ENCODE measurements at places on chromosomes 16 and 17.

DNA sequence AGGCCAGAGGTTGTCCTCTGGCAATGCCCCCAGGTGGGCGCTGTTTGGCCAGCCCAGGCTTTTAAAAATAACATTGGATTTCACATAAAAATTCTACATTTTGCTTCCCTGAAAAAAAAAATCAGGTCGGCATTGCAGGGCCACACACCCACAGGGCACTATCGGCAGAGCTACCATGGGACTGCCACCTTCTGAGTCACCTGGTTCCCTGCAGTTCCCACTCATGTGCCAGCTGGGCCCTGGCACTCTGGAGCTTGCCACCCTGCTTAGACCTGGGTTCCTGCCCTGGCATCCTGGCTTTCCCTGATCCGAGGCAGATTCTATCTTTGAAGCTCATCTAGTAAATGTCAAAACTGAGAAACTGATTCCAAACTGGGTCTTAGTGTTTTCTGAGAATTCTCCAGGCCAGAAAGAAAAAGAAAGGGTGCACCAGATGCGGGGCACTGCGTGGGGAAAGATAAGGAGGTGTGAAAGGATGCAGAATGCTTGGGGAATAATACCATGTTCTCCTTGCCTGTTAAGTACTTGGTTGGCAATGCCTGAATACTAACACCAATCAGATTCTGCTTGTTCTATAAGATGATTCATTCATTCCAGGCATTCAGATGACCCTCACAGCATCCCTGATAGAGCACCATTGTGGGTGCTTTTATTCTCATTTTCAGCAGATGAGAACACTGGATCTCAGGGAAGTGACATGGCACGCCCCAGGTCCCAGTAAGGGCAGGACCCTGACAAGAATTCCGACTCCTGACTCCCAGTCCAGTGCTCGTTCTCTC lies 51.8 kb downstream of the RAI1 start:
- DNase-seq = no peak

- DNase-seq = no peak
Measured at GRCh38 chr17:77449373-77449907, 308.7 kb downstream of the SEC14L1 start.

GRCh38 chr17:19332371-19333131 lies 30.0 kb downstream of the B9D1 start:
- no peak for DNase-seq

GRCh38 chr17:64216338-64217248 lies 46.5 kb downstream of the TEX2 start:
- DNase-seq = no peak

GRCh38 chr16:85428168-85428898 lies 184.8 kb upstream of the GSE1 start:
- DNase-seq = no peak

Measured in NCI-H1092 (cell line).